ENCODE measurements at places on chromosomes 7 and 10.

DNA sequence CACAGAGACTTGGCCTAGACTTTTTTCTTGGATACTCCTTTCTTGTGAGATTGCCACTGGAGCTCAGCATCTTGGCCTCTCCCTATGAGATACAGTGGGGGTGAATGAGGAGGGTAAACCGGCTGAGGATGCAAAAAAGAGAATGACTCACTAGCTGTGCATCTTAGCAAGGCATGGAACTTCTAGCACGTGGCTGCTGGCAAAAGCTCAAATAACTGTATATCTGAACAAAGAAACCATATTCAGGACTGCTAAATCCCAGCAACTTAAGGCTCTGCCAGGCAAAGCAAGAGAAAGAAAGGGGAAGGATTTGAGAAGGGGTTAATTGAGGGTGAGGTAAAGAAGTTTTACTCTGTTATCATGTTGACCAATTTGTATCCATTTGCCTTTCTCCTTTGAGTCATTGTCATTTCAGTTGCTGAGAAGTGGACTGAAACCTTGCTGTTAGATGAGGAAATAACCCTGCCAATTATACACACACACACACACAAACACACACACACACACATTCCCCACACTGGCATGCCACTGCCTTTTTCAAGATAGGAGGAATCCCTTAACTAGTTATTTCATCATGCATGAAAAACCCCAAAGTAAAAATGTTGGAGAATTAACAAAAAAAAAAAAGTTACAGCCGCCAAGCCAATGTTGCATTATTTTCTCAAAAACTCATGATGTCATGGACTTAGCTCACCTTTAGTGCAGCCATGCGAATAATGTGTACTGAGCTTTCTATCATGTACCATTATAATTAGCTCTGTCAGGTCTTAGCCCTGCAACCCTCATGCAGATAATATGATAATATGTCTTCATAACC, 997.3 kb downstream of the LRMDA start:
- no peak for DNase-seq

DNA sequence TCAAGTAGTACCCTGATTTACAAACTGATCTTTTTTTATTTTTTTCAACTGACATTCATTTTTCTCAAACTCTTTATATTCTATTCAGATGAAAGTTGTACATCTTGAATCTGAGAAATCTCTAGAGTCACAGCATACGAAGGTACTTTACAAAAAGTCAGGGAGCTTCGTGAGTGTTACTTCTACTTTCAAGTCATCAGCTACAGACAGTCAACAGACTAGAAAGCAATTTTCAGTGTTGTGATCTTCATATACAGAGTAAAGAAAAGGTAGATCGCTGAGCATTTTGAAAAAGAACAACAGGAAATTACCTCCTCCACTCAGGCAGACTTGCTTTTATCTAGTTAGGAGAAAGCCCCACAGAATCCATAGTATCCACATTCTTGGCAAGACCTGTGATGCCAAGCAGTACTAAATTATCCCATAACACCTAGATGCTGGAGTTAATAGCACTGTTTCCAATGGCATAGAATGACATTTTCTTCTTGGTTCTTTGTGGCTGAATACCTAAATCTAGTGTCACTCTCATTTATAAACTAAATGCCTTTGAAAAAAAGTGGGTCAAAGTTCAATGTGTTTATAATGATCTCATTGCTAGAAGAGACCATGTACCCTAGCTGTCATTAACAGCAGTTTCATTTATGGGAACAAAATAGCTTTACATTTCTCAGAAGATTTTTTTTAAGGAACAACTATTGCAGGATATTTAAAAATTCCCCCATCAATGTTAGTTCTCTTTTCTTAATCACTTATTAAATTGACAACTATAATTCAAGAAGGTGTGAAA, 12.0 kb upstream of the ZNF800 start:
- no peak for DNase-seq

DNA sequence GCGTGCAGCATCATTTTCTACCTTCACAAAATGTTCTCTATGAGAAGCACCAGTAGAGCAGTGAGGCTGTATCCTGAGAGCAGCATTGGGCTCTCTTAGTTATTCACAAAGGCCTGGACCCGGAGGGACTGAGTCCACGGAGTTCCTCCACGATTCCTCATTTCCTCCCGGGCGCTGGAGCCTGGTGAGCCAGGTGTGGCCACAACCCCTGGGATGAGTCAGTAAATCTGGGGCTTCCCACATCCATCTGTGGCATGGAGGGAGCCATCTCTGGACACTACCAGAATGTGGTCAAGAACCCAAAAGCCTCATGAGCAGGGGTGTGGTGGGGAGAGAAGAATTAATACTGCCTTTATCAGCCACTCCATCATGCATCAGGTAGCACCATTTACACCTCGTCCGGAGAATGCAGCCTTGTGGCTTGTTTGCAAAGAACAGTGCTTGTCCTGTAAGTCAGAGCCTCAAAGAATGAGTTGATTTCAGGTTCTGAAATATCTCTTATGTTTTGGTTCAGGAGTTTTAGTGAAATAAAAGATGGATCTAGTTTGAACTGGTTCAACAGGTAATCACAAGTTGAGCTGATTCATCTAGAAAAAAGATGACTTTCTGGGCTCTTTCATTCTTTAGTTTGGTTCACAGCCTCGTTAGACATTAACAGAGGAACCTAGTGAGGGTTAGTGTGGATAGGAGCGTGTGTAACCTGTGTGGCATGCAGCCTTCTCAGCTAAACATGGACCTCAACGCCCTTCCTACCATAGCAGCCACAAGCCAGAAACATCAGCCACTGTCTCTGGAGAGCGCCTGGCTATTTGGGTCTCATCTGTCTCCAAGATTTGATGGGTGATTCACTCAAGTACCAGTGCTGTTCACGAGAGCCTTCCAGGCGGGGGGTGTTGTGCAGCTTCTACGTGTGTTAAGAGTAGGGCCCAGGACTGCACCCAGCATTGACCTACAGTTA, 95.2 kb downstream of the WDR37 start:
- DNase-seq, result no peak

DNA sequence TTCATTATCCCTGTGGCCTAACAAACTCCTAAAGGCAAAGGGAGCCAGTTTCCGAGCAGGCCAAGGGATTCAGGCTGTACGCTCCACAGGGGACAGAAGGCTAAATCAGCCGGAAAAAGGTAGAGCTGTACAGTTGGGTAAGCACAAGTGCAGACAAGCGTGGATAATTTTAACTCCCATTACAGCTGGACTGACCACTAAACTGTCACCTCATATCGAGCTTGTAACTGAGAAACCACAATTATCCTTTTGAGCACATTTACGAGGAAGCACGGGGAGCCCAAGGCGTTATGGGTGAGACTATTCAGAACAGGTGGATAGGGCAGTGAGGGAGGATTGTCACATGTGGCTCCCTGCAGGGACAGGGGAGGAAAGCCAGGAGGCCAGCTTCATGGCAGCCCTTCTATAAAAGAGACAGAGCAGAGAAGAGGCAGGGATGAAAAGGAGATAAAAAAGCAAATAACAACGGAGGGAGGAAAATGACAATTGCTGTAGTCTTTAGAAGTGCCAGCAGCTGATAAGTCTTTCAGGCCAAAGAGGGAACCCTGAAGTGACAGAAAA, 288.0 kb downstream of the FGFR2 start:
- DNase-seq, result no peak

DNA sequence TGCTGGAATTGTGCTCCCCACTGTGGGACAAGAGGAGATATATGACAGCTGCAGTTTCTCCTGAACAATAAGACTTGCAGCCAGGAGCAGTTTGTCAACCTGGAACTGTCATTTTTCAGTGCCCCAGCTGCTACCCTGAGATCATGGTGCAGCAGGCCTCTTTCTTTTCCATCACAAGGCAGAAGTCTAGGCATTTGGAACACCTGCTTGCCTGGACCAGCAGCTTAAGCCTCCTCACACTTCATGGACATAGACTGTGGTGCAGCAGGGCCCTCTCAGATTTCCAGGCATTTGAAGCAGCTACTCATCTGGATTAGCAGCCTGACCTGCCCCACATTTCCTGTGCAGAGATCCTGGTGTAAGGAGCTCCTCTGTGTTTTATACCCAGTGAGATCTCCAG, 450.7 kb upstream of the TEX47 start:
- no peak for DNase-seq

DNA sequence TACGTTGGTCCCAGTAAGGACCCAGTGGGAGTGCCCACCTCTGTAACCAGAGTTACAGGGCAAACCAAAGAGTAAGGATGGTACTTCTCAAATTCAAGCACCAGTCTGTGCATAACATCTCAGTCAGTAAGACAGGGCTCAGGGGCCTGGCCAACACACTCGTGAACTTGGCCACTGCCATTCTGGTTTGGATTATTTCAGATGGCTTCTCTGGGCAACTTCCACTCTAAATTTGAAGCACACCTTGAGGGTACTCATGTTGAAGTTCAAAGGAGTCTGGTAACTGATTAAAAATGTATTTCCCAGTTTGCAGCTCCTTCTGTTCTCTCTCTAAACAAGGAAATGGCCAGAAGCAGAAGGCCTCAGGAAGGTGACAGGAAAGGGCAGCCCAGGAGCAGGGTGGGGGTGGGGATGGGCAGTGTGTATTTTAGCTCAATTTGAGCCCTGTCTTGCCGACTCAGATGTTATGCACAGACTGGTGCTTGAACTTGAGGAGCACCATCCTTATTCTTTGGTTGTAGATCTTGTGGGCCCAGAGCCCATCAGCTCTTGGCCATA, 107.3 kb upstream of the GLI3 start:
- DNase-seq, result no peak

- DNase-seq, result no peak
Observed at GRCh38 chr7:105647591-105647990, 66.3 kb upstream of the EFCAB10 start.

- no peak for DNase-seq
Observed at GRCh38 chr7:49878627-49879026, 105.2 kb downstream of the VWC2 start.

DNA sequence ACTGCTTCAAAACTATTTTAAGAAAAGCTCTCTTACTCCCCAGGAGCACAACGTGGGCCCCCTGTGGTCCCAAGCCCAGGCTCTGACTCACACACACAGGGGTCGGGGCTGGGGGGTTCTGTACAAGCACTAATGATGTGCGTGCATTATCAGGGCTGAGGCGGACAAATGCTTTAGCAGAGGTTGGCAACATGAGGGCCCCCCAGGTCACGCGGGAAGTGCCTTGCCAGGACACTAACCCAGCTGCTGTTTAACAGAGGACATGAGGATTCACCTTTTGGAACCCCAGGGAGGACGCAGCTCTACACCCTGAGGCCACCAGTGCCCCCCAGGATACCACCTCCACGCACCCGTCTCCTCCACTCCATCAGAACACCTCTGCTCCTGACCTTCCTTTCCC, 342.8 kb downstream of the DNAJB6 start:
- DNase-seq, result no peak

- peak; percentile 41 for DNase-seq
Observed at GRCh38 chr7:42876182-42877068, 35.4 kb downstream of the C7orf25 start.

GRCh38 chr7:7750571-7751242, 32.3 kb upstream of the RPA3 start:
- DNase-seq, result no peak

- DNase-seq, result no peak
Observed at GRCh38 chr7:112262855-112263487, 56.5 kb downstream of the ZNF277 start.

GRCh38 chr7:77223261-77223660, 23.6 kb upstream of the FGL2 start:
- no peak for DNase-seq

- no peak for DNase-seq
Observed at GRCh38 chr7:157404845-157405481, 68.2 kb downstream of the DNAJB6 start.

DNA sequence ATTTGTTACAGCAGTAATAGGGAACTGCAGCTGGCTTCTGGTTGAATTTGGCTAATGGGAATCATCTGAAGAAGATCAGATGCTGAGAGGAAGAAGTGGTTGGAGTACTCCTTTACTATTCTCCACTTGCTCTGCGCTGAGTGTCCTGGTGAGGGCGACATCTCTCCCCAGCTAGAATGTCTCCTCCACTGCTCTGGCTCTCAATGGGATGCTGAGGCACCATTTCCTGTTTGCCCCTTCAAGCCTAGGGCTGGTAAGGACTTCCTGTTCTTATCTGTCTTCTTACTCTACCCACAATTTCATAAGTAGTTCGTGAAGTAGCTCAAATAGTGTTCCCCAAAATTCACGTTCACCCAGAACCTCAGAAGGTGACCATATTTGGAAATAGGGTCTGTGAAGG, 43.2 kb upstream of the TES start:
- no peak for DNase-seq

DNA sequence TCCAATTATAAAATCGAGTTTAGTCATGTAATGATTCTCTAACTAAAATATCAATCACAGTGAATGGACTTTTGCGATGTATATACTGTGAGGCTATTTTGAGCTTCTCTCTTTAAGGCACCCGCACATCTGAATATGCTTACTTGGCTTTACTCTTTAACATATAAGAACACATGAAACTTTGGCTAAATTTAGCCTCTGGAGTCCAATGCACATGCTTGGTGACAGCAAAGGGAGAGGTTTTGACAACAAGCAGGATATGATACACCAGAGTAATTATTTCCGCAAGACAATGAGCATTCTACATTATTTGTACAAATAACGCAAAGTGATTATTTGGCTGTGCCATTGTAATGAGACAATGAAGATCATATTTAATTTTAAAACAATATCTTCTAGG, 72.4 kb downstream of the ARID5B start:
- no peak for DNase-seq

GRCh38 chr7:13320333-13320732, 632.9 kb downstream of the ARL4A start:
- no peak for DNase-seq

GRCh38 chr10:9613338-9614075, 1404.2 kb upstream of the CELF2 start:
- no peak for DNase-seq

- DNase-seq, result no peak
Observed at GRCh38 chr7:111528331-111528730, 34.0 kb downstream of the IMMP2L start.

- no peak for DNase-seq
Observed at GRCh38 chr7:155210356-155210755, 87.3 kb upstream of the INSIG1 start.

DNA sequence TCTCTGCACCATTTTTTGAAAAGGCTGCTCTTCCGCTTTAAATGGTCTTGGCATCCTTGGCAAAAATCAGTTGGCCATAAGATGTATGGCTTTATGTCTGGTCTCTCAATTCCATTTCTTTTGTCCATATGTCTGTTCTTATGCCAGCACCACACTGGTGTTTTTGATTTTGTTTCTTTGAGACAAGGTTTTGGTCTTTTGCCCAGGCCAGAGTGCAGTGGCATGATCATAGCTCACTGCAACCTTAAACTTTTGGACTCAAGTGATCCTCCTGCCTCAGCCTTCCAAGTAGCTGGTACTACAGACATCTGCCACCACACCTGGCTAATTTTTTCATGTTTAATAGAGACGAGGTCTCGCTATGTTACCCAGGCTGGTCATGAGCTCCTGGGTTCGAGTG, 48.5 kb downstream of the ANLN start:
- DNase-seq, result no peak

- no peak for DNase-seq
Observed at GRCh38 chr10:50210876-50211275, 40.4 kb downstream of the ASAH2 start.

- no peak for DNase-seq
Observed at GRCh38 chr10:119006451-119007210, 22.9 kb upstream of the NANOS1 start.

GRCh38 chr10:14555807-14556206, 218.9 kb downstream of the FAM107B start:
- DNase-seq, result no peak

Data from stimulated activated CD4-positive, alpha-beta T cell treated with anti-CD3 and anti-CD28 coated beads, Interleukin-1b, Interleukin-23, amount 100 ng/mL, for 24 hours (primary cell).